ENCODE measurements at places on chromosomes 1 and 21.

- no peak for DNase-seq
Measured at GRCh38 chr1:47712596-47713299, 274.9 kb downstream of the FOXD2 start.

GRCh38 chr1:40107290-40107959, 10.4 kb upstream of the PPT1 start:
- DNase-seq: no peak

GRCh38 chr1:150764617-150765101, 919 bp downstream of the CTSS start:
- no peak for DNase-seq

DNA sequence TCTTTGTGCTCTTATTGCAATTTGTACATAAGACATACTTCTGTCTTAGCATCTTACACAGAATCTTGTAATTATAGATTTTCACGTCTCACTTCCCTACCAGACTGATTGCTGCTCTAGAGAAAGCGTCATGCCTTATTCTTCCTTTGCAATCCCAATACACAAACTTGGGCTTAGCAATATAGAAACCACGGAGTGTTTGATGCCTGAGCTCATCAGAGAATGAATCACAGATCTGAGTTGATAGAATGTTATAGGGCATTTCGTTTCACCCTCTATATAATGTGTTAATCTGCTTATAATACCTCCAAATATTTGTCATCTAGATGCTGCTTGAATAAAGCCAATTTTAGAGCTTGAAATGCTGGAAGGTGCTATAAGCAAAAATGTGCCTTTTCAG, 6.6 kb downstream of the FMO1 start:
- DNase-seq: no peak

GRCh38 chr1:980602-981395, 1.1 kb downstream of the PERM1 start:
- no peak for DNase-seq

GRCh38 chr1:236143104-236143948, 987 bp downstream of the GPR137B start:
- DNase-seq: no peak

DNA sequence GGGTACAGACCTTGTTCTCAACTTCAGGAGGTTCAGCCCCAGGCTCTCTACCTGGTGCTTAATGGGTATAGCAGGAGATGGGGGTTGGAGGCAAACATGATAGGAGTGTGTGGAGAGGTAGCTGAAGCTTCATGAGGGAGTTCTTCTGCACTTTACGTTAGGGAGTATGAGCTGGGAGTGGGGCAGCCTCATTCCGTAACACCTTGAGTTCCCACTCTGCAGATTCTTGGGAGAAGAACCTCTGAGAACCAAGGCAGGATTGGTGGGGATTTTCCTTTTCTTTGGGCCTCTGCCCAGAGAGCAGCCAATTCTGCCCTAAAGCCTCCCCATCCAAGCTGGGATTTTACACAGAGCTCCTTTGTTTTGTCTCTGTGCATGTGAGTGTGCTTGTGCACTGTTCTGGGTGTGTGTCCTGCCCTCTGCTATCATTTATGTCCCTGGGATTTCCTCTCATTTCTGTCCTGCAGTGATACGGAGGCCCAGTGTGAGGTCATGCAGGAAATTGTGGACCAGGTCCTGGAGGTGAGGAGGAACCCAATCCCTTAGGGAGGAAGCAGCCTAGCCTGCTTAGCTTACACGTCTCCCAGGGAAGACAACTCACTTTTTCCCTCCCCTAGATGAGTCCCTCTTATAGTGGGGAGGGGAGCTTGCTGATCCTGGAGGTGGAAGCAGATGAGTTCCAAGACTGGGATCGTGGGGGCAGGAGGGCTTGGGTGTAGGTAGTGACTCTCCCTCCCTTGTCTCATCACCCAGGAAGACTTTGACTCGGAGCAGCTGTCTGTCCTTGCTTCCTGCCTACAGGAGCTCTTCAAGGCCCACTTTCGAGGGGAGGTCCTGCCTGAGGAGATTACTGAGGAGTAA, 11.6 kb upstream of the SLC27A3 start:
- no peak for DNase-seq

DNA sequence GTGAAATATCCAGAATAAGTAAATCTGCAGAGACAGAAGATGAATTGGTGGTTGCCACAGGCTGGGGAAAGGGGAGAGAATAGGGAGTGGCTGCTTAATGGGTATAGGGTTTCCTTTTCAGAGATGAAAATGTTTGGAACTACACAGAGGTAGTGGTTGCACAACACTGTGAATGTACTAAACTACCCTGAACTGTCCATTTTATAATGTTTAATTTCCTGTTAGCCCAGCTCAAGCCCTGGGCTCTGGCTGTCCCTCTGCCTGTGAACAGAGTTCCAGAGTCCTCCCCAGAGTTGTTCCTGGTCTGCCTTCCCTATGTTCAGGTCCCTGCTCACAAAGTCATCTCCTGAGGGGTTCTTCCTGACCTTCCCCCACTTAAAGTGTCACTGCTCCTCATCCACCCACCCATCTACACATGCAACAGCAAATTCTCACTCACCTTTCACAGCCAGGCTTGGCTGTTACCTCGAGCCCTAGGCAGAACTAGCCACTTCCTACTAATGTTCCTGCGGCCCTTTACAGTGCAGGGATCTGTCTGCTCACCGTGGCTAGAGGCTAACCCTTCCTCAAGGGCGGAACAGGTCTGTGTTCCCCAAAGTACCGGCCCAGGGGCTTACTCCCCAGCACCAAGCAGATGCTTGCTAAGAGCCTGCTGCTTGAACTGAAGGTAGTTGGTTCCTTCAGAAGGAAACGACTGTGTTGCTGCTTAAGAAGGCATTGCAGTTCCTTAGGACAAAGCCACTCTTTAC, 22.4 kb downstream of the DHCR24 start:
- no peak for DNase-seq

DNA sequence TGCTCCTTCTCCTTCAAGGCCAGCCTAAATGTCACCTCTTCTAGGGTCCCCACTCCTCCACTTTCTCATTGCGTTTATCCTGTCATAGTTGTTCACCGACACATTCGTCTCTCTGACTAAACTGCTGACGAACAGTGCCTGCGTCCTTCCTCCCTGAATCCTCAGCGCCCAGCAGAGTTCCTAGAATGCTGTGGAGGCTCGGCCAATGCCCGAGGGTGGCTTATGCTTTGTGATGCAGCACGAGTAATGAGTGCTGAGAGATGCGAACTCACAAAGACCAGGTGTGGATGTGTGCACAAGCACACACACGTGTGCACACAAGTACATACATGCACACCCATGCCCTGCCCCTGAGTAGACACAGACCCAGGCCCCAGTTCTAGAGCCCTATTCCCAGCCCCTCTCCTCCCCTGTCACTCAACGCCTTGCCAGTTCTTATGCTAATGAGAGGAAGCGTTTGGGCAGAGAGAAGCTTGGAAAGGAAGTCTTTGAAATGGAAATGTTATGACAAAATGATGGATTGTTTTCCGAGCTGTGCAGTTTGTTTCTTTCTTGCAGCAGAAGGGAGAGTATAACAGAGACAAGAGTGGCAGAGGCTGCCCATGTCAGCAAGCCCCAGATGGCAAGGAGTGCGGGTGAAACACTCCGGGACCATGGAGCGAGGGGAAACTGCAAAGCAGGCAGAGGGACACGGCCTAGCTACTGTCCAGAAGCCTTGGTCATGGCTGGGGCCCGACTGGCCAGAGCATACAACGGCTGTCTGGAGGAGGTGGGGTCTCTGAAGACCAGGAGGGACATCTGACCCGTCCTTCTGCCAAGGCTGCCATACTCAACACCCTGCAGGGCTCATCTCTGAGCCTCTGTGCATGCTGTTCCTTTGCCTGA, 24.2 kb downstream of the KCNA10 start:
- no peak for DNase-seq

DNA sequence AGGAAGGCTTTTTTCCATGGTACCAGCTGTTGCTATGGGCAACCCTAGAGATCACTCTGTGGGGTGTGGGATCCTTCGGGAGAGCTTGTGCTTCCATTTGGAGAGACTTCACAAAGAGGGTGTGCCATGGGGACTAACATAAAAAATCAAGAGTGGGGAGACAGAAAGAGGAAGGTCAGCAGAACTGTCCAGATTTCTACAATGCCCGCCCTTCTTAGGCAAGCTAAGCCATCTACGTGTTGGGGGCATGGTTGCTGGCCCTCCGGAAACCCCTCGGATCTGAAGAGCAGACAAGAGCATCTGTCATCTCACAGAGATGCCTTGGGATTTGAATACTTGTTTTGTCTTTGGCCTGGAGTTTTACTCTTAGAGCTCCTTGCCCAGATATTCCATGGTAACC, 83.9 kb upstream of the ZNF648 start:
- DNase-seq: no peak

GRCh38 chr1:207848234-207848633, 62.7 kb downstream of the CD34 start:
- DNase-seq: no peak

- no peak for DNase-seq
Measured at GRCh38 chr1:204480515-204480914, 14.1 kb downstream of the PIK3C2B start.

DNA sequence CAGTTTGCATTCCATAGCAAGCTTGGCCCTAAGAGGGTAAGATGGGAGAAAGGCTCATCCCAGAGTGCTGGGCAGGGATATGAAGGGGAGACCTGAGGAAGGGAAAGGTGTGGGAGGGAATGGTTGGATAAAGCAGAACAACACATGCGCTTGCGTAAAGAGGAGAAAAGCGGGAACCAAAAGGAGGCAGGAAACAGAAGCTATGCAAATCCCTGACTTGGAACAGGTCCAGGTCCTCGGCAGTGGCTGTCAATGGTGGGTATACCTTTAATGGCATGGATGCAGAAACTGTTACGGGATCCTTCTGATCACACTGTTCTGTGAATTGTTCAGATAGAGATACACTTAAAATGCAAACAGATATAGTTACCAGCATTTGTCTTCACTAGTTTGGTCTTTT, 455.6 kb downstream of the SIPA1L2 start:
- no peak for DNase-seq

- DNase-seq: no peak
Measured at GRCh38 chr1:149937759-149938158, 1.1 kb upstream of the MTMR11 start.

DNA sequence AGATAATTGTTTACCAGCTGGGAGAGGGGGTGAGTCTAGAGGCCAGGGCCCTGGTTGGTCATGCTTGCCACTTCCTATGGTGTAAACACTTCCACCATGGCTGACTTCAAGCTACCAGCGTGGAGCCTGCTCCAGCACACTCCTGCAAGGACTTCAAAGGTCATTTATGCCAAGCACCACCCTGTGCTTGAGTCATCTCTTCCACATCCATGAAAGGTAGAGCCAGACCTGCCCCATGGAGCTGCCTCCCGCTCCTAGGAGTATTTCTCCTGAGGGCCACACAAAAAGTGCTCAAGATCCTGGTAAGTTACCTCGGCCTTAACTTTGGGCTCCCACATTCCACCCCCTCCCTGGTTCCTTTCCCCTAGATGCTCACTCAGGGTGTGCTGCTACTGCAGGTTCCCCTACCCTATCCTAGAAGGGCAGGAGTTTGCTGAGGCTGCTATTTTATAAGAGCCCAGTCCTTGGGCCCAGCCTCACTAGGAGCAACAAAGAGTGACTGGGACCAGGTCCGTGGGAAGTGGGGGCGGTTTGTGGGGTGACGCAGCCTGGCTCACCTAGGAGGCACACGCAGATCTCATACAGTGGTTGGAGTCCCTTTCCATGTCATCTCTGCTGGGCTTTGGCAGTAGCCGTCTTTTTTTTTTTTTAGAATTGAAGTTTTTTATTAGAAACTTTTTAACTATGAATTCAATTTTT, 2.4 kb downstream of the RAB7B start:
- no peak for DNase-seq

DNA sequence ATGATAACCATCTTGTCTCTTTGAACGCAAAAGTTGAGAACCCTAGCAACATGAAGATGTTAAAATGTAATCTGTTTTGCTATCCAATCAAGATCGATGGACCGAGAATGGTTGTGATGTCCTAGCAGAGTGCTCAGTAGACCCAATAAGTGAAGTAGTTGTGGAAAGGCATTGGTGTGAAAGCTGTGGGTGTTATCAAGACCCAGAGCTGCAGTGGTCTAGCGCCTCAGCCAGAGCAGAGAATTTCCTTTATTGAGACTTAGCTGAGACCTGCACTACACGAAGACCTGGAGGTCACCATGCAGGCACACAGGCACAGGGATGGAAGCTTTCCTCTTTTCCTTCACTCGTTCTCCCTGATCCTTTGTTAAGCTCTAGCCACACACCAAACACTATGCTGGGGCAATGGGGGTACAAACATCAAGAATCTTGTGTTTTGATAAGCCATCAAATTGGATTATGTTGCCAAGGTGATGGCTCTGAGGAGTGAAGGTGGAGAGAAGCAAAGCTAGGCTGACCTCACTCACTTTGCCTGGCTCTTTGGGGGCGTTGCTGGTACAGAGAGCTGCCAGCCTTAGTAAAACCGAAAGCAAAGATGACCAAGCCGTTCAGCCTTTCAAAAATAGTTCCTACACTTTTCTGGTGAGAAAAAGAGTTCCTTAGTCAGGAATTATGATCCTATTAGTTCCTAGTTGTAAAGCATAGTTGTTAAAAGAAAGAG, 24.1 kb downstream of the METTL13 start:
- no peak for DNase-seq

DNA sequence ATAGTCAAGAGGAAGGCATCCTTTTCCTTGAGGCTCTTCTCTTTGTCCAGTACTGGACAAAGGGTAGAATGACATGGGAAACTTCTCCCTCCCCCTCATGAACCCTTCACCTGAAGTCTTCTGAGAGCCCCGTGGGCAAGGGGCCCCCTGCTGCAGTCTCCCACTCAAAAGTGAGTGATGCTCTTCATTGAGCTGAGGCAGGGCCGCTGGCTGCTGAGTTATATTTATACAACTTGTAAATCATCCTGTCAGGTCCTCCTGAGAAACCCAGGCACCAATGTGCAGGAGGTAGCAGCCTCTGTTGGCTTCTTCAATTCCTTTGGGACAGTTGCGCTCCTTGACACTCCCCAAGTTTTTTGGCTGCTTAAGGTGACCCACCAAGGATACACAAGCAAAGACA, 150.2 kb downstream of the IGSF21 start:
- no peak for DNase-seq

DNA sequence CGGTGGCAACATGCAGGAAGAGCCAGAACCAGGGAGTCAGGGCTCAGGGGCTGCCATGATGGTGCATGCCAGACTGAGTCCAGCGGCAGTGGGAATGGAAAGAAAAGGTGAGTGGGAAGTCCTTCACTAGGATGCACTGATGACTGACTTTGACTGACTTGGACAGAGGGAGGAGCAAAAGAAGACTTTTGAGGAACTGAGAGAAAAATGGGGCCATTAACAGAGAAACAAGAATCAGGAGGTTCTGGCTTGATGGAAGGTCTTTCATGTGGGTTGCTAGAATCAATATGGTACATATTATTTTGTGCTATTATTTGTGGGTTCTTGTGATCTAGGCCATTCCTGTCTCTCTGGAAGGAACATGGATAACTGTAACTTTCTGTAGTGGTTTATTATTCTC, 454.6 kb upstream of the PROX1 start:
- no peak for DNase-seq

GRCh38 chr1:67677408-67677807, 7.6 kb upstream of the GADD45A start:
- DNase-seq: no peak

- no peak for DNase-seq
Measured at GRCh38 chr1:231761252-231761651, 134.7 kb downstream of the DISC1 start.

- DNase-seq: no peak
Measured at GRCh38 chr1:206464456-206464964, 5.8 kb upstream of the IKBKE start.

- no peak for DNase-seq
Measured at GRCh38 chr21:44329971-44330681, 9.1 kb downstream of the CFAP410 start.
